ENCODE measurements at places on chromosomes 12 and 14.

DNA sequence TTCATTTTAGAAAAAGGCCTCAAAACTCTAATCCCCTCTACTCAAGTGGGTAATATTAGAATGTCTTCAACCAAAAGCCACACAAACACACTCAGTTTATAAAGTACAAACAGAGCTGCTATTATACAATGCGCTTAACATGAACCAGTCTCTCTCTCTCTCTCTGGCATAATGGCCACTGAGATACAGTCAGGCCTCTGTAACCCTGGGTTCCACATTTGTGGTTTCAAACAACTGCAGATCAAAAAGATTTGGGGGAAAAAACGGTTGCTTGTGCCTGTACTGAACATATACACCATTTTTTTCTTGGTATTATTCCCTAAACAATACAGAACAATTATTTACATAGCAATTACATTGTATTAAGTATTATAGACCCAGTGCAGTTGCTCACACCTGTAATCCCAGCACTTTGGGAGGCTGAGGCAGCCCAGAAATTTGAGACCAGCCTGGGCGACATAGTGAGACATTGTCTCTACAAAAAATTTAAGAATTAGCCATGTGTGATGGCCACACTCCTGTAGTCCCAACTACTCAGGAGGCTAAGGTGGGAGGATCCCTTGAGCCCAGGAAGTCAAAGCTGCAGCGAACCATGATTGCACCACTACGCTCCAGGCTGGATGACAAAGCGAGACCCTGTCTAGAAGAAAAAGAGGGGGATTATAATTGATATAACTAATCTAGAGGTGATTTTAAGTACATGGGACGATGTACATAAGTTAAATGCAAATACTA, 5.6 kb downstream of the SLC11A2 start:
- no peak for DNase-seq

- DNase-seq = no peak
Measured at GRCh38 chr14:68309616-68310015, 483.3 kb downstream of the ZFP36L1 start.

GRCh38 chr12:13027032-13027431, 17.1 kb upstream of the FAM234B start:
- no peak for DNase-seq

GRCh38 chr14:104794631-104794992, 936 bp downstream of the AKT1 start:
- no peak for DNase-seq

DNA sequence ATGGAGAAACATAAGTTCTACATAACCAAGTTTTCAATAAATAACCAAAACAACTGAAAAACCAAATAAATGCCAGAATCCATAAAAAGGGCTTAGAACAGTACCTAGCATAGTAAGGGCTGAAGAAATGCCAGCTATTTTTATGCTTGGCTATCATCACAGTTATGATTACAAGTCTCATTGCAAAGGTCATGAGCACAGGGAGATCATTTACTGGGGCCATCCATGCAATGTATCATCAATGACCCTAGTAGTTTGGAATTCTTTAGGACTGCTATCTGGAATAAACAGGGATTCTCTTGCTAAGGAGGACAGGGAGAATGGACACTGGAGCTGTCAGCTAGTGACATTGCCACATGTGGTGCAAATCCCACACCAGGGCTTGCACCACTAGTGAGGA, 92.5 kb upstream of the NAP1L1 start:
- DNase-seq = no peak

DNA sequence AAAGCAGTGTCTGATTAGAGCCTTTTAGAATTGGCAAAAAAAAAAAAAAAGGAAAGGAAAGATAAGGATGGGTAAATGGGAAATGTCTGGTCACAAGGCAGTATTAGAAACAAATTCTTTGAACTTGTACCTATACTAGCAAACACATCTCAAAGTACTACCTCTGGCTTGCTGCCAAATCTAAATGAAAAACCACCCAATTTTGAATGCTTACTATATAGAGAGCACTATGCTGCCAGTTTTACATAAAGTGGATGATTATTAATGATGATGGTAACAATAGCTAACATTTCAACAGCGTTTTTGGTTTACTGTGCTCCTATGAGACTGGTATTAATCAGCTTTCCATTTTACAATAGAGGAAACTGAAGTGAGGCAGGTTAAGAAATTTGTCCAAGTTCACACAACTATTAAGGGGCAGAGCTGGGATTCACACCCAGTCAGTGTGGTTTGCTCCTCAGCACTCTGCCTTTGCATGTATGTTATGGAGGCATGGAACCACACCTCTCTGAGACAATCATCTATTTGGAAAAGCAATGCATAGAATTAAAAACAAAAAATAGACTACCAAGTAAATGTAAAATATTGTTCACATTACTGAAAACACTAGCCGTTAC, 34.2 kb downstream of the ATP2B1 start:
- DNase-seq = no peak

Measured in femur (tissue), 1 donor.